Chondrocyte (in vitro differentiated cells): ENCODE measurements at places on chromosomes 7 and 10. TPM values are rescaled to one million over a fixed set of nuclear protein-coding genes. Genes with fewer than 3 reads are reported as not detected.

Gene MOGAT3
- total RNA-seq: not detected in 3 replicates

DNA sequence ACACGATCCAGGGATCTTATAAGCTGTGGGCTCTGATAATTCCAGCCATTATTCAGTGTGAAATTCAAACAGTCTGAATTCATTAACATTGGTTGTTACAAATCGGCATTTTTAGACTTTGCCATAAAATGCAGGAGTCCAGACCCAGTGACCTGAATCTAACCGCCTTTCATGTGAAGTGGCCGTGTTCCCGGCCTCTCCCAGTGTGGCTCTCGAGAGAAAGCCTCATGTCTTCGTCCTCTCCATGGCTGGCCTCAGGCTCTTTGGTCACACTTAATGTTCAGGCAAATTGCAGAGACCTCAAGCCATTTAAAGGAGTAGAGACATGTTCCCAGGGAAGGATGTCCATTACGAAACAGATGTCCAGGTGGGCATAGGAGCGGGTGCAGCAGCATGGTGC lies 59.3 kb downstream of the CTBP2 start:
- H3K36me3 ChIP-seq: peaks cover 5% of the 10 kb centered on the region
- H3K4me3 ChIP-seq: no peak overlapping the region
- H3K27ac ChIP-seq: no peak overlapping the region
- peak; percentile 33 for DNase-seq

DNA sequence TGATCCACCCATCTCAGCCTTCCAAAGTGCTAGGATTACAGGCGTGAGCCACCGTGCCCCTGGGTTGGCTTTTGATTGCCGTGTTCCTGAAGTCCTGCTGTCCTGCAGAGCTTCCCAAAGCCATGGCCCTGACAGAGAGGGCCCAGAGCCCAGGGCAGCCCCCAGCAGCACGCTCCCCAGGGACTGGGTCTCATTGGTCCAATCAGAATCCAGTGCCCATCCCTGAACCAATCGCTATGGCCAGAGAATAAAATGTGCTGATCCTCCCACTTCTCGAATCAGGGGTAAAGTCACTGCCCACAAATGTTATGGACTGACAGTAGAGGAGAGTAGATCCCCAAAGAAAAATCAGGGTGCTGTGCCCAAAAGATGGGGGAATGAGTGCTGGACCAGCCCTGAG lies 5.0 kb upstream of the C10orf105 start:
- peaks cover 12% of the 10 kb centered on the region for H3K27me3 ChIP-seq
- no peak for DNase-seq
- H3K27ac ChIP-seq: no peak overlapping the region
- no peak overlapping the region for H3K4me3 ChIP-seq
- no peaks in the 10 kb centered on the region for H3K36me3 ChIP-seq
- H3K4me1 ChIP-seq: peaks cover 4% of the 10 kb centered on the region

- no peak for DNase-seq
- H3K27me3 ChIP-seq: no peaks in the 10 kb centered on the region
- no peak overlapping the region for H3K4me3 ChIP-seq
- no peaks in the 10 kb centered on the region for H3K36me3 ChIP-seq
- H3K27ac ChIP-seq: no peak overlapping the region
Measured at GRCh38 chr10:91788527-91788926, 9.7 kb upstream of the TNKS2 start.

DNA sequence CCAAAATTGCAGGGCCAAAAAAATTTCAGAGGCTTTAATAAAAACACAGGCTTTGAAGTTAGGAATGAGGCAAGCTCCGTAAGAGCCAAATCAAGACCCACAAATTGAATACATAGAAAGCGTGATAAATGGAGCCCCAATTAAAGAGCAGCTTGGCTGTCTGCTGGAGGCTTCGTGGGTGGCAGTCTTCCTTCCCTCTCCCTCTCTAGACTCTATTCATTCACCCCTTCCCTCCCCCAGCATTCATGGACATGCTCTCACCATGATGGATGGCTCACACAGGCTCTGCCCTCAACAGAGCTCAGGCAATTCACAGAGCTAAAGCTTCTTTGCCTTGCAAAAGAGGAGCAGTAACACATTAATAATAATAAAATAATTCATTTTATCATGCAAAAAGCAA lies 214.1 kb downstream of the HERPUD2 start:
- DNase-seq: no peak
- H3K4me1 ChIP-seq: peaks cover 14% of the 10 kb centered on the region
- no peaks in the 10 kb centered on the region for H3K36me3 ChIP-seq
- no peak overlapping the region for H3K27ac ChIP-seq
- H3K27me3 ChIP-seq: peaks cover 4% of the 10 kb centered on the region
- H3K4me3 ChIP-seq: no peak overlapping the region

Gene NEUROD6
- total RNA-seq: not detected in 3 replicates

- no peak overlapping the region for H3K4me3 ChIP-seq
- no peaks in the 10 kb centered on the region for H3K27me3 ChIP-seq
- DNase-seq: no peak
- peaks cover 30% of the 10 kb centered on the region for H3K4me1 ChIP-seq
- H3K36me3 ChIP-seq: no peaks in the 10 kb centered on the region
Measured at GRCh38 chr7:28346256-28346655, 66.1 kb upstream of the CREB5 start.

DNA sequence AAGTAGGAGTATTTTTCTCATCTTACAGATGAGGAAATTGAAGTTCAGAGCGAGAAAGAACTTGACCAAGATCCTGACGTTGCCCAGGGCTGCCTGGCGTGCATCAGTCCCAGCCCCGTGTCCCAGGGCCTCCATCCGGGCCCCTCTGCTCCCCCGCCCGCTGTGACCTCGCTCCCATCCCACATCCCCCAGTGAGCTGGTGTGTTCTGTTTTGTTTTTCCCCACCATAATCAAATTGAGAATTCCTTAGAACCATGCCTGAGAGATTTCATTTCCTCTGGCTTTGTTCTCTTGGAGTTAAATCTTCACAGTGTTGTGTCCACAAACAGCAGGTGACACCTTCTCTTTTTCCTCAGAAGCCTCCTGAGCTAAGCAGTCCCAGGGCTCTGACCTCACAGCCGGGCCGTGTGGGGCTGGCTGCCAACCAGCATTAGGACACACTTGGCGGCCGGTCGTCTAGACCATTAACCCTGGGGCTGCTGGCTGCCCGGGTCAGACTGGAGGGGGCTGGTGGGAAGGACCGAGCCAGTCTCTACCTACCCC lies 44.3 kb downstream of the PFKP start:
- DNase-seq: peak; percentile 69
- peaks cover 26% of the 10 kb centered on the region for H3K4me1 ChIP-seq
- peaks cover 46% of the 10 kb centered on the region for H3K36me3 ChIP-seq
- H3K27ac ChIP-seq: no peak overlapping the region
- no peak overlapping the region for H3K4me3 ChIP-seq

DNA sequence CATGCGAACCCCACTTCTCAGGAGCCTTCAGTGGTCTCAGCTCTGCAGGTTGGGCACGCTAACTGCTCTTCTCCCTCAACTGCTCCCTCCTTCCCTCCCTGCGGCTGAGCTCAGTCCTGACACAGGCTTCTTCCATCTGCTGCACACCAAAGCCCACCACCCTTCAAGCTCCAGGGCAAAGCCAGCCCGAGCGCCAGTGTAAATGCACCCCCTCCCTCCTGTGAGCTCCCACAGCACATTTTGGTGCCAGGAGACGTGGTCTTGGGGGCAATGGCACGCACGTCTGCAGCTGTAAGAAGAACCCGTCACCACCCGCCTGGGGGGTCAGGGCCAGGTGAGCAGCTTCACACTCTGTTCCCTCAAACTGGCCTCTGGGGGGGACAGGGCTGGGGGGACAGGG lies 15.9 kb downstream of the VIPR2 start:
- no peaks in the 10 kb centered on the region for H3K4me1 ChIP-seq
- peak; percentile 64 for DNase-seq
- no peak overlapping the region for H3K27ac ChIP-seq
- H3K4me3 ChIP-seq: no peak overlapping the region
- no peaks in the 10 kb centered on the region for H3K36me3 ChIP-seq
- H3K27me3 ChIP-seq: peaks cover 40% of the 10 kb centered on the region

GRCh38 chr10:44960482-44961229 lies 1.1 kb downstream of the RASSF4 start:
- H3K4me3 ChIP-seq: peak overlapping the region; percentile 81
- H3K4me1 ChIP-seq: peaks cover 84% of the 10 kb centered on the region
- DNase-seq: no peak
- H3K27me3 ChIP-seq: no peaks in the 10 kb centered on the region
- H3K27ac ChIP-seq: peak overlapping the region; percentile 65

Gene ANKRD2
- 0.46 to 0.60 TPM (median 0.54 TPM) in 3 replicates for total RNA-seq

Gene CRHR2
- total RNA-seq: not detected in 3 replicates

DNA sequence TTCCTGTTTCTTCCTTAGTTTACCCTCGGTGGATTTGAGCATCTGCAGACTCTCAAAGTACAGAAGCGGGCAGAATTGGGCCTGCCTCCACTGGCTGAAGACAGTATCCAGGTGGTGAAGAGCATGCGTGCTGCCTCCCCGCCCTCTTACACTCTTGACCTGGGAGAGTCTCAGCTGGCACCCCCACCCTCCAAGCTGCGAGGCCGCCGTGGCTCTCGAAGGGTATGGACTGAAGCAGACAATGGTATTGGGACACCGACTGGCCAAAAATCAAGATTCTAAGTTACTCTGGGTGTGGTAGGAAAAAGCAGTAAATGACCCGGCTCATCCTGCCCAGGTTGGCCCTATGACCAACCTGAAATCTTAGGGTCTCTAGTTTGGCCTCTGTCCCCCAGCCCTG lies 22.2 kb downstream of the STRIP2 start:
- H3K27ac ChIP-seq: no peak overlapping the region
- no peaks in the 10 kb centered on the region for H3K4me1 ChIP-seq
- no peaks in the 10 kb centered on the region for H3K36me3 ChIP-seq
- H3K4me3 ChIP-seq: no peak overlapping the region

DNA sequence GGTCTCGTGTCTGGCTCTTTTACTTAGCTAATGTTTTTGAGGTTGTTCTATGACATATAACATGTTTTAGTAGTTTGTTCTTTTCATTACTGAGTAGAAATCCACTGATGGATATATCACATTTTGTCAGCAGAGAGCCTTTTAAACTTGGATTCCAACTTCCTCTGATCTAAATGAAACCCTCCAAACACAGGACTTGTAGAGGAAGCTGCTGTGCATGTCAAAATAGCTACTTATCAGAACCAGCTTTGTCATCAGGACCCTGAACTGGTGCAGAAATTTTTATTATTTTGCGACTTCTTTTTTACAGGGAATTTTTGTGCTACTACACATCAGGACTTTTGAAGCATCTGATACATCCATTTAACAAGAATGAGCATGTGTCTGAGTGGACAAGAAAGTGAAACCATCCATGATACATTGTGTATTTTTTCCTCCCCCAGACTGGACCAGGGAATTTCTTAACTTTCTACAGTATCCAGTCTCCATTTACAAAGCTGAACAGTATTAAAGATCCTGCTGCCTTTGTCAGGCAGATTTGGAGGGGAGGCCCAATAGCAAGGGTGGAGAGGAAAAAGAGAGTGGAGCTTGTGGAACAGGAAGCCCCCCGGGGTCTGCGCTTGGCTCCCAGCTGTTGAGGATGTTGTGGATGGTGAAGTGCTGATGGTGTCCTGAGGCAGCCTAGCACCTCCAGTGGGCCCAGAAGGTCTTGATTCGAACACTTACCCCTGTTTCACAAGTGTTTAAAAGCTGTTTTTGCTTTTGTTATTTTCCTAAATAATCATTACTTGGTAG lies 29.3 kb upstream of the MTPAP start:
- H3K4me3 ChIP-seq: no peak overlapping the region
- DNase-seq: no peak
- H3K4me1 ChIP-seq: peaks cover 4% of the 10 kb centered on the region

GRCh38 chr7:108290459-108291151 lies 160.4 kb upstream of the LAMB4 start:
- no peak overlapping the region for H3K27ac ChIP-seq
- DNase-seq: no peak
- peaks cover 9% of the 10 kb centered on the region for H3K27me3 ChIP-seq
- no peak overlapping the region for H3K4me3 ChIP-seq
- peaks cover 3% of the 10 kb centered on the region for H3K36me3 ChIP-seq
